Renal pelvis (tissue), 12 donors: ENCODE measurements at places on chromosomes 13 and 19. TPM values are rescaled to one million over a fixed set of nuclear protein-coding genes. Genes with fewer than 3 reads are reported as not detected.

Gene KLF16
- polyA plus RNA-seq, result 11.3 TPM

Gene ZNF146
- 114 TPM for polyA plus RNA-seq

Gene PODNL1
- polyA plus RNA-seq, result 1.5 TPM

Gene TMEM145
- polyA plus RNA-seq, result 1.5 TPM

Gene SPRED3
- polyA plus RNA-seq, result 1.5 TPM

Gene SIGLEC14
- 0.92 TPM for polyA plus RNA-seq

Gene SMIM44
- 0.53 TPM for polyA plus RNA-seq

Gene ZNF221
- 8.0 TPM for polyA plus RNA-seq

Gene BRME1
- 7.1 TPM for polyA plus RNA-seq

Gene C19orf73
- 1.4 TPM for polyA plus RNA-seq

- DNase-seq, result no peak
These were observed 77.0 kb downstream of the ZNF536 start for GRCh38 chr19:30449078-30449590.

DNA sequence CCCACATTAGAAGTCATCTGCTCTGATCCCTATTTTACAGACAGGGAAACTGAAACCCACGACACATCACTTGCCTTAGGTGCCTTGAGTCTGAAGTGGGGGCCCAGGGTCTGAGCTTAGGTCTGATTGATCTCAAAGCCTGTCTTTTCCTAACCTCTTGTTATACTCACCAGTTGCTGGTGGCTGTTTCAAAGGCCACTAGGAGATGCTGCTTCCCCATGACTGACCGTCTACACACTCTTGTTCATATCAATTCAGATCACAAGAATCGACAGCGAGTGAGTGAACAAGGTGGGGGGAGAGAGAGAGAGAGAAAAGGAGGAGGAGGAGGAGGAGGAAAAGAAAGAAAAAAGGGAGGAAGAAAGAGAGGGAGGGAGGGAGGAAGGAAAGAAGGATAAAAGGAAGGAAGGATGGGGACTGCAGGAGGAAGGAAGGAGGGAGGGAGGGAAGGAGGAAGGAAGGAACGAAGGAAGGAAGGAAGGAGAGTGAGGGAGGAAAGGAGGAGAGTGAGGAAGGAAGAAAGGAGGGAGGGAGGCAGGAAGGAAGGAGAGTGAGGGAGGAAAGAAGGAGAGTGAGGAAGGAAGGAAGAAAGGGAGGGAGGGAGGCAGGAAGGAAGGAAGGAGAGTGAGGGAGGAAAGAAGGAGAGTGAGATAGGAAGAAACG is 3.3 kb downstream of the OR10H1 start:
- no peak for DNase-seq

- no peak for DNase-seq
These were observed 68.2 kb downstream of the LMO7 start for GRCh38 chr13:75704194-75704926.

DNA sequence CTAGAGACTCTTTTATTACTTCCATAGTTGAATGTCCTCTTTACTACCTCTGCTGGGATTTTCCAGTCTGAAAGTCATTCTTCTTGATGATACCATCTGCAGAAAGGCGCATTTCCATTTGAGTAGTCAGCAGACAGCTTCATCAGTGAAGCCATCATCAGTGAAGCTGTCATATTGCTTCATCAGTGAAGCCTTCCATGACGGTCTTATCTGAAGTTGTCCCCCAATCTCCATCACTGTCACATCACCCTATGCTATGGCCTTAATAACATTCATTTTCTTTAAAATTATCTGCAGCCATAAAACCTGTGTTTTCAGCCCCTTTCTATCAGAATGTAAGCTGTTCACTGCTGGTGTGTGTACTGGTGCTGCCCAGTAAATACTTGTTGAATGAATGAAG is 151.6 kb downstream of the B3GLCT start:
- no peak for DNase-seq

GRCh38 chr13:41945926-41946325 is 15.0 kb downstream of the VWA8 start:
- no peak for DNase-seq

DNA sequence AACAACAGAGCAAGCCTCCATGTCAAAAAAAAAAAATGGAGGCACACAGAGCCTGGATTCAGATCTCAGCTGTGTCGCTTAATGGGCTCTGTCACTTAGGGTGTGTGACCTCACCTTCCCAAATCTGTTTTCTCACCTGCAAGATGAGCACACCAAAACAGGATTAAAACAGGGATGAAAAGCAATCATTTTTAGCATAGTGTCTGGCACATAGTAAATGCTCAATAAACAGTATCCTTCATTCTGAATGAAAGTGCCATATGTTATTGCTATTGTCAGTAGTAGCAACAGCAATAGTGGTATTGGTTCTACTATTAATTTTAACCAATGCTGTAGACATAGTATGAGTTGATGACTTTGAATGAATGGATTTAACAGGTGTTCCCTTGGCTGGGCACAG is 23.3 kb downstream of the SAMD4B start:
- DNase-seq, result no peak

- peak; percentile 45 for DNase-seq
These were observed 814 bp downstream of the S1PR2 start for GRCh38 chr19:10230173-10230860.

GRCh38 chr19:2164020-2164998 is 576 bp downstream of the DOT1L start:
- no peak for DNase-seq

GRCh38 chr13:21971662-21972621 is 301.1 kb downstream of the FGF9 start:
- peak; percentile 56 for DNase-seq

GRCh38 chr13:72166102-72166650 is 299.2 kb upstream of the DACH1 start:
- DNase-seq, result no peak

DNA sequence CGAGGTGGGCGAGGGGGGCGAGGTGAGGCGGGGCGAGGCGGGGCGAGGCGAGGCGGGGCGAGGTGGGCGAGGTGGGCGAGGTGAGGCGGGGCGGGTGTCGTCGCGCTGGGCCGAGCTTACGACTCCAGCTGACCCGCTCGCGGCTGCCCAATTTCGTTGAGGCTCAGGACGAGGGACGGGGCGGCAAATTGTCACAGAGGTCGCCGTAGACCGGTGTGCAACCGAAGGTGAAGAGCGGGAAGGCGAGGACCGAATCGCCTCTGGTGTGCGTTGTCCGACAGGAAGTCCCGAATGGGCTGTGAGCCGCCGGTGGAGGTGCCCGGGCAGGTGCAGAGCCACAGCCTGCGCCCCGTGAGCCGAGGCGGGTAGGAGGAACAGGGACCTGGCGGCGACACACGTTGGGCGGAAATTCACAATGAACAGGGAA is at the start of gene LACC1:
TSS of gene LACC1 (plus strand) at position 150 of the 427 bp plus-strand sequence. CDS start 1,082 bp downstream, outside the sequence.
- DNase-seq, result no peak

- DNase-seq, result peak; percentile 68
These were observed 2.9 kb downstream of the RXFP2 start for GRCh38 chr13:31742097-31742734.

DNA sequence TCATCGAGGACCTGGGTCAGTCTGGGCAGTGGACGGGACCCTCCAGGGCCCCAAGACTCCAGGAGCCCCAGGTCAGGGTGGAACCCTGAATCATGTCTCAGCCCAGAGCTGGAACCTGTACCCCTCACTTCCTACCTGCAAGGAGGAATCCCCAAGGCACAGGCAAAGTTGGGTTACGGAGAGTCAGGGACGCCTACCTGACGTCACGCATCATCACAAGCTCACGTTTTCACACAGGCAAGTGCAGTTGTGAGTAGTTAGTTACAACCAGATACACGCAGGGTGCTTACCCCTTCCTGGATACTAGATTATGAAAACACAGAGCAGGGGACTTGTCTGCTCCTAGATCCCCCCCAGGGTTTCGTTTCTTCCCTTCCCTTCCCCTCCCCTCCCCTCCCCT is 1.9 kb downstream of the RETN start:
- DNase-seq, result no peak

DNA sequence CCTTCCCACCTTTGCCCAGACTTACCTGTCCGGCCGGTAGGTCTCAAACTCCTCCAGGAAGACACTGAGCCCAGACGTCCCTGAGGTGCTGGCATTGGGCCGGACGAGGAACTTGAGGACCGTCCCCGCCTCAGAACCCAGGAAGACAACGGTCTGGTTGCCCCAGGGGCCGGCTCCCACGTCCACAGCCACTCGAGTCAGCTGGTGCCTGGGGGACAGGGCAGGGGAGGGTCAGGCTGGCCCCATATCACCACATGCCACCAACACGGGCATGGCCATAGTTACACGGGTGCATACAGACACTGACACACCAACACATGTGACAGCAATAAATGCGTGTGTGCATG is 8.4 kb upstream of the LRG1 start:
- DNase-seq, result no peak

DNA sequence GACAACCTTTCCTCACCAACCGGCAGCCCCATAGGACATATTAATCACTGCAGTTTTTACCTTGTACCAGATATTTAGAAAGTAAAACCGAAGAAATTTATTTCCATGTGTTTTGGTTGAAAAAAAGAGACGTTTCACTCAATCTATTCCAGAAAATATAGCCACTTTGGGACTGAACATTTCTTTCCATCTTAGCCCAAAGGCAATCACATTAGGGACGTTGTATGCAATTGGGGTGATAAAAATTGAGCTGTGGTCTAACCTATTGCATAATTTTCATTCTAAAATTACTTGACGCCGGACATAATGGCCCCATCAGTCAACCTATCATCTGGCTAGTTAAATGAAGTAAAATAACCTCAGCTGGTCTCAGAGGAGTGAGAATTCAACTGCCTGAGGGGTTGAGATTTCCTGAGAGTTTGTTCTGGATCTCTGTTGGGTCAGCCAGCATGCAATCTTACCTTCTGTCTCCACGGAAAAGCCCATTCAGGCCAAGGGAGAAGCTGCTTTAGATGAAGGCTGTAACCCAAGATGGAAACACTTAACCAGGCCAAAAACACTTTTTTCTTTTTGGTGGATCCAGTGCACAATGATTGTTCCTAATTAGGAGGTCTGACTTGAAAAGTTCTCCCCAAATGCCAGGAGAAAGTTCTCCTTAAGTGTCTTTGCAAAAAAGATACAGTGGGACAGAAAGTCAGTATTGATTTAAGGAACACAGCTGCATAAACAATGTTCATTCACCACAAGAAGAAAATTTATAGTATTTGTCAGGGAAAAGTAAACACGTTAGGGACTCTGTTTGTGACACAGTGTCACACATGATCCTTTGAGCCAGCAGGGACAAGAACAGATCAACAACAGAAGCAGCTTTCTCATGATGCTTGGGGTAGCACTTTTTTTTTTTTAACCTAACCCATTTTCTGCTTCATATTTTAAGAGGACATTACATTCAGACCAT is 34.1 kb downstream of the DLEU7 start:
- DNase-seq, result peak; percentile 45

GRCh38 chr13:75763512-75763911 is 127.4 kb downstream of the LMO7 start:
- DNase-seq, result no peak

DNA sequence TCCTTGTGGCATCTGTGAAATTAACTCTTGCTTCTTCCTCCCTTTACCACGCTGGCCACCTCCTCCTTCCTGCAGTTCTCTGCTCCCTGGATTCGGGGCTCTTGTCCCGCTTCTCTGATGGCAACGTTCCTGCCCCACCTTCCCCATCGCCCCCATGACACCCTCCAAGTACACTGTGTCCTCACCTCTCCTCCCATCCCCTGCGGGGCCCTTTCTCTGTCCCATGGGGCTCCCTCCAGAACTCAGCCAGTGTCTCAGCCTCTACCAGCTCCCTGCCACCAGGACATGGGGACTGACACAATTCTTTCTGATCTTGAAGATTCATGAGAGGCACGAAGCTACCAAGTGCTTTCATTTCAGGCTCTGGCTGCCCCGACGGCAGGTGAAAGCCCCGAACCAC is 9.1 kb downstream of the CARS2 start:
- DNase-seq, result no peak

GRCh38 chr13:105247830-105248229 is 1287.6 kb downstream of the EFNB2 start:
- DNase-seq, result no peak

- DNase-seq, result no peak
These were observed 7.4 kb downstream of the SOX1 start for GRCh38 chr13:112074139-112074865.

DNA sequence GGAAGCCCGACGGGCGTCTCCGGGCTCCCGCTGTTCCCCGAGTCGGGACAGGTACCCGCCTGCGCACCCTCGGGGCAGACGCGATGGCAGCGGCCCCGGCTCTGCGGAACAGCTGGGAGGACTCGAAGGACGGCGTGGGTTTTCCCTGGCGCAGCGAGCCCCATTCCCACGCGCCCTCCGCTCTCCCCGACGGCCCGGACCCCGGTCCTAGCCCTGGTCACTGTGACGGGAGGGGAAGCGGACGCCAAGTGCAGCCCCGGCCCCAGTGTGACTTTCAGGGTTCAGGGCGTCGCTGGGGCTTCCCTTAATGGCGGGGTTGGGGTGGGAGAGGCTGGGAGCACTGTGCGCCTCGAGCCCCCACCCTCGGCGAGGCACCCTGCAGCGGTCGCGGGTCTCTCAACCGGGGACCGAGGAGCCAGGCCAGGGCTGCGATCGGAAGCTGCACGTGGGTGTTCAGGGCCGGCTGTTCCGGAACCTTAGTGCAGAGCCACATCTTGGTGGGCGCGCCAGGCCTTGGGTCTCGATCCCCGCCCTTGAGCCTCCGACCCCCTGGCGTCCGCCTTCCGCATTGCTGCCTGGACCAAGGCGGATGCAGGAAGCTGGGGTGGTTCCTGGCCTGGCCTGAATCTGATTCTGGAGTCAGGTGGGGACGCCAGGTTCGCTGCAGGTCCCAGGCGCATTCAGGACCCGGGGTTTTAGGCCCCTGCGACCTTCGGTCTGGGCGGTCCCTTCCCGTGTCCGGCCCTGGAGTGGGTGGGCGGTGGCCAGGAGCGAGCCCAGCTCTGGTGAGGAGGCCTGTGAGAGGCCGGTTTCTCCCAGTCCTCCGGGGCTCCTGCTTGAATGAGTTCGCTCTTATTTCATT is 3.5 kb downstream of the LGALS7B start:
- DNase-seq, result peak; percentile 14

DNA sequence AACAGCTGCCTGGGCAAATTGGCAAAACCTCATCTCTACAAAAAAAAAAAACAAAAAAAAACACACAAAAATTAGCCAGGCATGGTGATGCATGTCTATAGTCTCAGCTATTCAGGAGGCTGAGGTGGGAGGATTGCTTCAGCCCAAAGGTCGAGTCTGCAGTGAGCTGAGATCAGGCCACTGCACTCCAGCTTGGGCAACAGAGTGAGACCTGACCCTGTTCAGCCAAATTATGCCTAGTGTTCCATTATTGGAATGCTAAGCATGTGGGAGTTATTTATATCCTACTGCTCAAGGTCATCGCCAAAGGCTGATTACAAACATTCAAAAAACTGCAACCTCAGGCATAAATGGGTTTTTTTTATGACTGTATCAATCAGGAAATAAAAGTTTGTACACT is 1251.0 kb upstream of the PCDH9 start:
- no peak for DNase-seq

GRCh38 chr13:28161370-28161769 is 23.0 kb downstream of the PAN3 start:
- peak; percentile 22 for DNase-seq

GRCh38 chr19:52101866-52102562 is 6.4 kb upstream of the ZNF841 start:
- DNase-seq, result no peak

- DNase-seq, result no peak
These were observed 1.7 kb upstream of the PLEKHG2 start for GRCh38 chr19:39410831-39411080.

- no peak for DNase-seq
These were observed 23.2 kb downstream of the SH3GL1 start for GRCh38 chr19:4376991-4377781.
